Left ventricle myocardium superior (tissue), 1 donor: ENCODE measurements at places on chromosomes 1 and 21. TPM values are rescaled to one million over a fixed set of nuclear protein-coding genes. Genes with fewer than 3 reads are reported as not detected.

Gene LEMD1
- total RNA-seq: not detected

Gene CD164L2
- total RNA-seq: not detected

GRCh38 chr21:43811262-43812105 is 22.1 kb downstream of the RRP1 start:
- no peak for DNase-seq

DNA sequence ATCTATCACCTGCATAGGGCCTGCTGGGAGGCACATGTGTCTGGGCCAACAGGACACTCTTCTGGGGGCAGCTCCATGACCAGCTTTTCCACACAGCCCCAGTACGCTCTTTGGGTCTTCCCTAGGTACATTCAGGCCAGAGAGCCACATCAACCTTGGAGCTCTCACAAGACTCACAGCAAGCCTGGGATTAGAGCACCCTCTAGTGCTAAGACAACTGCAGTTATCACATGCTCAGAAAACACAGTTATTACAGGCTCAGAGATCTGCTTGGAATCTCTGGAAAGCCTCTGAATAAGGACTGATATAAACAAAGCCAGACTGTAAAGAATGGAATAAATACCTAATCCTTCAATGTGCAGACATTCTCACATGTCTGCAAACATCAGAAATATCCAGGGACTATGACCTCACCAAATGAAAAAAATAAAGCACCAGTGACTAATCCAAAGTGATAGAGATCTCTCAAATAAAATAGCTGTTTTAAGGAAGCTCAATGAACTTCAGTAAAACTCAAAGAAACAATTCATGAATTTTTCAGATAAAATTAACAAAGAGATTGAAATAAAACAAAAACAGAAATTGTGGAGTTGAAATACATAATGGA is 563.9 kb upstream of the NR5A2 start:
- DNase-seq: no peak

DNA sequence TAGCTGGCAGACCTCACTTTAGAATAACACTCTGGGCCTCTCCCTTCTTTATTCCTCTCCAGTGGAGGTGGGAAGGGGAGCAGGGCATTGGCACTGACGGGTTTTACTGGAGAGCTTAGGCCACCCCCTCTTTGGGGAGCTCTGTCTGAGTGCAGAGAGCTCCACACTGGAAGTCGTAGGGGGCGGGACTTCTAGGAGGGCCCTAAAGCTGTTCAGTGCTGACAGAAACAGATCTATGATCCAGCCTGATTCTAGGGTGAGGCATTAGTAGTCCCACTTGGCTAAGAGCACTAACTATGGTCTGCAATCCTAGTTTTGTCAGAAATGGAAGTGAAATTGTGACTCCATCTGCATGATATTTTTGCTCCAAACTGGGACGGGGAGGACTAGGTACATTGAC is 138.7 kb downstream of the MIS18A start:
- DNase-seq: no peak

- no peak for DNase-seq
Observed at GRCh38 chr1:39590546-39590945, 14.0 kb upstream of the PABPC4 start.

DNA sequence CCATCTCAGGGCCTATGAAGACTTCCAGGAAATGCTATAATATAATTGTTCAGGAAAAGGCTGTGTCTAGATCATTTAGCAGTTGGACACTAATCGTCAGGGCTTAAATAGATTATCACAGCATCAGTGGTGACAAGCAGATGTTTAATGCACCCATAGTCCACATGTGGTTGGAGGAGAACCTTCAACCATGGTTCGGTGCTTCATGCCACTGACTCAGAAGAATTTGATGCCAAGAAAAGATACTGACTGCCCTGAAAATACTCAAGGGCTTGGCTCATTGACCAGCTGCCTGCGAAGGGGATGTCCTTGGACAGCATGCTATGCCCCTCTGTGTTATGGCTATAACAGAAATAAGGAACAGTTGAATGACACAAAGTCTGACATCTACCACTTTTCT is 175.7 kb downstream of the HHIPL2 start:
- DNase-seq: no peak

DNA sequence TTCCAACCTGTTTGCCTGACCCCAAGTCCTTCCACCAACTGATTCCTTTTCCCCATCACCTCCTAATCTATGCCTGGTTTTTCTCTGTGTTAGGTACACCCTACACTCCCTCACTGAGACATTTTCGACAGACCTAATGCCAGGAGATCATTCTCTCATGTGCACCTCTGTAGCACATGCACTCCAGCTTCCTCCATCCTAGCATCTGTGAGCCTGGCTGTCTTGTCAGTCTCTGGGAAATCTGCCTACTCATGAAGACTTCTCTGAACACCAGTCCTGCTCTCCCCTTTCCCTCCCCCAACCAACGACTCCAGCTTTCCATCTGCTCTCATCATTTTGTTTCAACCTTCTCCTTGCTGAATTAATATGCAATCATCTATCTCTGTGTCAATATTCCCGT is 987 bp downstream of the MED8 start:
- no peak for DNase-seq
